IMR-90 (cell line): ENCODE measurements at places on chromosomes 1 and 21. TPM values are rescaled to one million over a fixed set of nuclear protein-coding genes. Genes with fewer than 3 reads are reported as not detected.

Gene SPATA17
- polyA plus RNA-seq = 0.03 and 0.20 TPM in 2 replicates

Gene DCDC2B
- polyA plus RNA-seq = not detected in 2 replicates

Gene FNDC7
- polyA plus RNA-seq = 0.06 TPM in 1 of 2 replicates, not detected in the other

Gene NPR1
- polyA plus RNA-seq = 0.02 and 0.03 TPM in 2 replicates

Gene ASCL5
- polyA plus RNA-seq = not detected in 2 replicates

Gene CTTNBP2NL
- 11.0 and 12.4 TPM in 2 replicates for polyA plus RNA-seq

Gene LCE2B
- not detected in 2 replicates for polyA plus RNA-seq

Gene SLC25A34
- polyA plus RNA-seq = 0.72 and 1.1 TPM in 2 replicates

Gene MAP3K7CL
- 21.8 and 22.3 TPM in 2 replicates for polyA plus RNA-seq

Gene TCP10L
- polyA plus RNA-seq = 0.09 TPM in 1 of 2 replicates, not detected in the other

Gene ACAP3
- 58.2 and 75.2 TPM in 2 replicates for polyA plus RNA-seq

Gene S100A7
- not detected in 2 replicates for polyA plus RNA-seq

Gene LYPD8
- polyA plus RNA-seq = not detected in 2 replicates

Gene RASAL2
- 12.9 and 13.1 TPM in 2 replicates for polyA plus RNA-seq

Gene ABCD3
- 9.6 and 13.6 TPM in 2 replicates for polyA plus RNA-seq

Gene COL18A1
- 46.7 and 52.6 TPM in 2 replicates for polyA plus RNA-seq

Gene TTC34
- polyA plus RNA-seq = 0.09 and 0.11 TPM in 2 replicates

Gene CYP4A11
- polyA plus RNA-seq = not detected in 2 replicates

Gene LRRC38
- polyA plus RNA-seq = not detected in 2 replicates

Gene GPATCH4
- polyA plus RNA-seq = 26.6 and 32.6 TPM in 2 replicates

Gene ANKRD35
- 2.4 TPM in 2 replicates for polyA plus RNA-seq

Gene TMIGD3
- 0.12 TPM in 1 of 2 replicates, not detected in the other for polyA plus RNA-seq

Gene IL20
- not detected in 2 replicates for polyA plus RNA-seq

Gene OR10R2
- not detected in 2 replicates for polyA plus RNA-seq

Gene PM20D1
- polyA plus RNA-seq = 0.04 TPM in 1 of 2 replicates, not detected in the other

GRCh38 chr21:16070207-16070651, 340.4 kb downstream of the USP25 start:
- DNase-seq = no peak

- no peak for DNase-seq
Observed at GRCh38 chr1:87044424-87044823, 130.0 kb downstream of the HS2ST1 start.

DNA sequence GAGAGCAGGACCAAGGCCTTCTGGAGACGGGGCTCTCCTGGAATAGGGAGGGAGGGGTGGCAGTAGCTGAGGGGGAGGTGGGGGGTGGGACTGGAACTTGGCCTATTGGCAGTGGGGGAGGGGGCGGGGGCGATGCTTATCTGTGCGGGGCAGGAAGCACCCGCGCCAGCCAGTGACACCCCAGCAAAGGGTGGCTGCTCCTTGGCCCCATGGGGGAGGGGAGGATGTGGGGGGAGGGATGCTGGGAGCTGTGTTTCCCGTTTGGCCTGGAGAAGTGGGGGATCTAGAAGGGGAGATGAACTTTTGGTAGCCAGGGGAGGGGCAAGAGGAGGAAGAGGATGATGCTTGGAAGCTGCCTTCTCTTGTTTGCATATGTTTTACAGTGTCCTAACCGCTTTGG, 11.0 kb downstream of the ZBTB7B start:
- no peak for DNase-seq

GRCh38 chr1:184791550-184791900, 36.9 kb upstream of the EDEM3 start:
- peak; percentile 77 for DNase-seq

GRCh38 chr1:218611916-218612585, 266.9 kb downstream of the TGFB2 start:
- DNase-seq = no peak

- peak; percentile 29 for DNase-seq
Observed at GRCh38 chr1:176206006-176206960, 803 bp downstream of the COP1 start.

GRCh38 chr1:69985376-69985775, 220.0 kb downstream of the LRRC40 start:
- DNase-seq = no peak

DNA sequence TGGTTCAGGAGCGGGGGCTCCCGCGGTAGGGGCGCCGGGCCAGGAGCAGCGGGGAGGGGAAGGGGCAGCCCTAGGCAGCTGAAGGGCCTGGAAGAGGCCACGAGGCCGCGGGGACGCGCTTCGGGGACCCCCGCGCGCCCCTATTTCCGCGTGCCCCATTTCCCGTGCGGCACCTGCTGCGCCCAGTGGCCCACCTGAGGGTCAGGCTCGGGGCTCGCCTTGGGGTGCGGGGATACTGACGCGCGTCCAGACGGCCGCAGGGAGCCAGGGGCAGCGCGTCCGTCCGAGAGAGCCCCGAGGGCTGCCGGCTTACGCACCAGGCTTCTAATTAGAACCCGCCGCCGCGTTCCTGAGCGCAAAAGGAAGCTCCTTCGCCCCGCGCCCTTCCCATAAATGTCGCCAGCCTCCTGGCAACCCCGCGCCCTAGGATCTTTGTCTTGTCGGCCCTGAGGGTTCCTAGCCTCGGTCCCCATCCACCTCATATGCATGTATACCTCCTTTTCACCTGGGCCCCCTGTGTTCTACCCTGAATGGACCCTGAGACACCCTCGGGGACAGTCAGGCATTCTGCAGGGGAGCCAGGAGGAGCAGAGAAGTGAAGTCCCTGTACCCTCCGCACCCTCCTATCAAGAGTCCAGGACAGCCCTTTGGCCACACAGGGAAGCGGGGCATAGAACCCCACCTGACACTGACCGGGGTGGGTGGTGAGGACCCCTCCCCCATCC, 1.8 kb downstream of the WNT3A start:
- no peak for DNase-seq

GRCh38 chr1:110111081-110111480, 1.2 kb upstream of the UBL4B start:
- DNase-seq = no peak

DNA sequence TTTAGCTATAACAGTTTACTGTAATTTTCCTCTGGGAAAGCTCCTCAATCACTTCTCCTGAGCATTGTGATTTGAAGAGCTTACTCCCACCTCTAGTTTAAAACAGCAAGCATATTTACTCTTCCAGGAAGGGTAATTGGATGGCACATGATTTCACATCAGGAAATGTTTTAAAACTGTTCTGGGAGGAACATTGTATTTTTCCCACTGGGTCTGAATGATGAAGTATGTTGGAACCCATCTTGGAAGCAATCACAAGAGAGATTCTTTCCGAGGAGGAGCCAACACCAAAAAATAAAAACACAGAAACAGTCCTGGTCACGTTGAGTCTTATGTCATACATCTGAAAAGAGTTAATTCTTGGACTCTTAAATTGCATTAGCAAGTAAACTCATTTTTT, 17.3 kb downstream of the MAP10 start:
- no peak for DNase-seq

GRCh38 chr1:169610108-169610507, 19.8 kb downstream of the SELP start:
- no peak for DNase-seq

- DNase-seq = no peak
Observed at GRCh38 chr1:29247571-29248273, 11.4 kb downstream of the PTPRU start.

- no peak for DNase-seq
Observed at GRCh38 chr1:199857516-199857915, 170.0 kb upstream of the NR5A2 start.

- DNase-seq = no peak
Observed at GRCh38 chr1:51526248-51526647, 7.2 kb upstream of the EPS15 start.

- DNase-seq = no peak
Observed at GRCh38 chr1:68796888-68797287, 300.0 kb upstream of the DEPDC1 start.

- DNase-seq = no peak
Observed at GRCh38 chr1:174764191-174764590, 235.6 kb upstream of the CACYBP start.

GRCh38 chr1:31182352-31182751, 57.3 kb downstream of the NKAIN1 start:
- peak; percentile 97 for DNase-seq

DNA sequence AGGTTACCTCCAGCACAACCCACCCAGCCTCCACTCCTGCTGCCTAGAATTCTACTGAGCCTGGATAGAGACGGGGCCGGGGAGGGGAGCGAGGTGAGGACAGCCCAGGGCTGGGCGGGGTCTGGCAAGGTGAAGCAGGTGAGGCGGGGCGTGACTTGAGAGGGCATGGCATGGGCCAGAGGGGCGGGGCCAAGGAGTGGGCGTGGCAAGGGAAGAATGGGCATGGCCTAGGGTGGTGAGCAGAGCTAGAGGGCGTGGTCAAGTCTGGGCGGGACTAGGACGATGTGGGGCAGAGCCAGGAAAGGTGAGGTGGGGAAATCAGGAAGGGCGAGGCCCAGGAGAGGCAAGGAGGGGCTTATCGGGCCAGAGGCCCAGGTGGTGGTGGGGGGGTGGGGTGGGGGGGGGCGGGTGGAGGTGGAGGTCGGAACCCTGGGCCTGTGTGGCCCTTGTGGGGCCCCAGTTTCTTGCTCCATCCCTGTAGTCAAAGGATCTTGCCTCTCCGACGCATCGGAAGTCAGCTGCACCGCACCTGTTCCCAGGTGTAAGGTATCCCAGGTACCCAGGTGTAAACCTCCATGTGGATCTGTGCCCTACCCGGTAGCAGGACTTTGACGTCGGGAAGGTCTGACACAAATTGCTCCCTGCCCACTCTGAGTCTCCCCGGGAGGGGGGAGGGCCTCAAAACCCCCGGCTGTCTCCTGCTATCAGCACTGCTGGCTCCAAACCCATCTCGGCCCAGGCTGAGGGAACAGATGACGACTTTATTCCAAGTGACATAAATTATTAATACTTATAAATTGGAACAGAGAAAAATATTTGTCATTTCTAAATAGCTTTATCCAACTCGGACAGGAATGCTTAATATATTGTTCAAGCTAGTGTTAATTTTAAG, 32.9 kb upstream of the UTS2 start:
- DNase-seq = no peak

- DNase-seq = no peak
Observed at GRCh38 chr1:4529446-4530165, 124.8 kb upstream of the AJAP1 start.

DNA sequence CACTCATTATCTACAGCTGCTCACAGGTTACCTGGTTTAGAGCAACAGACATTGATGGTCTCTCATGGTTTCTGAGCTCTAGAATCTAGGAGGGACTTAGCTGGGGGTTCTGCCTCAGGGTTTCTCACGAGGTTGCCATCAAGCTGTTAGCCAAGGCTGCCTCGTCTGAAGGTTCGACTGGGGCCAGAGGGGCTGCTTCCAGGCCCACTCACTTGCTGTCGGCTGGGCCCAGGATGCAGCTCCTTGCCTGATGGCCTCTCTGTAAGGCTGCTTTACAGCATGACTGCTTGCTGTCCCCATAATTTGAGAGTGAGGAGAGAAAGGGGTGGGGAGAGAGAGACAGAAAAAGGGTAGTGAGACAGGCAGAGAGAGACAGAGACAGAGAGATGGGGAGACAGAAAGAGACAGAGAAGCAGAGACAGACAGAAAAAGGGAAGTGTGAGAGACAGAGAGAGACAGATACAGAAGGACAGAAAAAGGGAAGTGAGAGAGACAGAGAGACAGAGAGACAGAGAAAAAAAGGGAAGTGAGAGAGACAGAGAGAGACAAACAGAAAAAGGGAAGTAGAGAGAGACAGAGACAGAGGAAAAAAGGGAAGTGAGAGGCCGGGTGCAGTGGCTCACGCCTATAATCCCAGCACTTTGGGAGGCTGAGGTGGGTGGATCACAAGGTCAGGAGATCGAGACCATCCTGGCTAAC, 106.8 kb upstream of the C1orf174 start:
- no peak for DNase-seq

DNA sequence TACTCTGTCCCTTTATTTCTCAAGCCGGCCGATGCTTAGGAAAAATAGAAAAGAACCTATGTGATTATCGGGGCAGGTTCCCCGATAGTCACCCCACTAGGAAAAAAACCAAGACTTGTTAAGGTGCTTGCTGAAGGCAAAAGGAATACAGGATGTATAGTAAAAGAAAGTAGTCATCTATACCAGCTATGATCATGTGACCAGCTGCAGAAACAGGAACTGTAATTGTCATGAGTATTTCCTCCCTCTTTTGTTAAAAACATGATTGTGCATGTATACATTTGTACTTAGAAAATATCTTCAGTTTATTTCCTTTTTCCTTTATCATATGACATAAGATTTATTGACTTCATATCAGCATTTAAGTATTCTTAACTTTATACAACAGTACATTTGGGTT, 30.5 kb downstream of the PIGK start:
- DNase-seq = no peak

DNA sequence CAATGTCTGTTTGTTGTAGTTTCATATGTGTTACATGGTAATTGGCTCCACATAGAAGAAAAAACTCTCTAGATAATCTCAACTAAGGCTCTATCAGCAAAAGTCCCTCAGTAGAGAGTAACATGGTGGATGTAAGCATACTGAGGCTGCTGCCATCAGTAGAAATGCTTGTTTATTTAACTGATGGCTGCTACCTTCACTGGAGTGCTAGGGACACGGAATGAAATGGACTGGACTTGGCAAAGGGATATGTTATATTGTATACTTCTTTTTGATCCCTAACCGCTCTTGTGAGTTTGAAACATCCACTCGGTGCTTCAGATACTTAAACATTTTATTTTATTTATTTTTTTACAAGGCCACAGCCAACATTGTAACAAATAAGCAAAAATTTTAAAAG, 143.0 kb downstream of the ZNF281 start:
- no peak for DNase-seq

DNA sequence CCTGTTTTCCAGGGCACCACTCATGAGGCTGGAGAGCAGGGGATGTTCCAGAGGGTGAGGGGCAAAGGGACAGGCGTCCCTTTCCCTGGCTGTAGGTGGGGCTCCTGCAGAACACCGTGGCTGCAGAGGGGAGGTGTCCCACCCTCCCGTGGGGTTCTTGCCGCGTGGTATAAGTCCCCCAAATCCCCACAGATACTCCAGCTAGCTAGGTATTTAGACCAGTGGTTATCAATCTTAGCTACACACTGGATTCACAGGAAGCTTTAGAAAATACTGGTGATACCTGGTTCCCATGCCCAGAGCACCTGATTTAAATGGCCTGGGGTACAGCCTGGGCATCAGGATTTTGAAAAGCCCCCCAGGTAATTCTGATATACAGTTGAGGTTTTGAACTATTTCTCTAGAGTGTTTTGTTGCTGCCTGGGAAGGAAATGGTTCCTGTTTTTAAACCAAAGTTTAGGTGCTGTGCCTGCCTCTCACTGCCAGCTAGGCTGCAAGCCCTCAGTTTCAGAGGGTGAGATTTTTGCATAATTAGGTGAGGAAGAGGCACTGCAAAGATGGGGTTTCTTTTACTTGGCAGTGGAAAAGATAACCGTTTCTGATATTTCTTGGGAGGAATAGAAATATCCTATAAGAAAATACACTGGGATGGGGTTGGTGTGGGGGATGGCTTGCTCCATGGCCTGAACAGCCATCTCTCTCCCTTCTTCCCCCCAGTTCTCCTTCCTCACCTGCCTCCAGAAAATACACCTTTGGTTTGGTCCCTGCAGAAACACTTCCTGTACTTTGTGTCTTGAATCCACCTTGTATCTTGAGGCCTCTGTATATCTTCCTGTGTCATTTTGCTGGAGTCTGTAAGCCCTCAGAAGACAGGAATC, 51.7 kb downstream of the RASSF5 start:
- DNase-seq = no peak

- no peak for DNase-seq
Observed at GRCh38 chr1:80170811-80171485, 1164.4 kb upstream of the ADGRL4 start.

- no peak for DNase-seq
Observed at GRCh38 chr1:219952361-219952760, 24.0 kb upstream of the SLC30A10 start.
